Stimulated activated CD8-positive, alpha-beta memory T cell treated with anti-CD3 and anti-CD28 coated beads, Interleukin-7, amount 100 ng/mL, for 48 hours (primary cell): ENCODE measurements at places on chromosomes 7 and 10.

GRCh38 chr7:141679014-141679413, 23.0 kb downstream of the DENND11 start:
- DNase-seq = no peak

GRCh38 chr10:80443531-80443974, 10.6 kb upstream of the TSPAN14 start:
- no peak for DNase-seq

- DNase-seq = peak; percentile 30
Measured at GRCh38 chr10:68826764-68827591, at the start of gene STOX1. STOX1 (plus strand) TSS chr10:68827531; CDS start chr10:68827624, 93 bp downstream.

GRCh38 chr7:149689291-149689721, 84.1 kb downstream of the ZNF467 start:
- DNase-seq = no peak

DNA sequence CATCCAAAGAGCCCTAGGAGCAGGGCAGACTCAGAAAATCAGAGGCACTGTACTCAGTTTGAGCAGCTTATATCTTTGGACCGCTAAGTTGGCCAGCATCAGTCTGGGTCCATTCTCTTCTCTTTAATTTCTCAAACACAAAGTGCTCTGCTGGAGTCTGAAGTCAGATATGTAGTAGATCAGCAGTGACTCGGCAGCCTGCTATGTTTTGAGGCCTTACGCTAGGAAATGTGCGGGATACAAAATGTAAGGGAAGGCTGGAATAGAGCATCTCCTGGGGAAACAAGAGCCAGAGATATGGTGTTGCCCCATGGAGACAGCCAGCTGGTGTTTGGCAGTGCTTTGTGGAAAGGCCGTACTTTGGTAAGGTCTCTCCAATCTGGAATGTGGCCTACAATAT, 60.6 kb upstream of the VKORC1L1 start:
- DNase-seq = no peak

- DNase-seq = no peak
Measured at GRCh38 chr7:155190688-155191087, 107.0 kb upstream of the INSIG1 start.

- DNase-seq = no peak
Measured at GRCh38 chr10:115606741-115607140, 513.6 kb downstream of the ATRNL1 start.

DNA sequence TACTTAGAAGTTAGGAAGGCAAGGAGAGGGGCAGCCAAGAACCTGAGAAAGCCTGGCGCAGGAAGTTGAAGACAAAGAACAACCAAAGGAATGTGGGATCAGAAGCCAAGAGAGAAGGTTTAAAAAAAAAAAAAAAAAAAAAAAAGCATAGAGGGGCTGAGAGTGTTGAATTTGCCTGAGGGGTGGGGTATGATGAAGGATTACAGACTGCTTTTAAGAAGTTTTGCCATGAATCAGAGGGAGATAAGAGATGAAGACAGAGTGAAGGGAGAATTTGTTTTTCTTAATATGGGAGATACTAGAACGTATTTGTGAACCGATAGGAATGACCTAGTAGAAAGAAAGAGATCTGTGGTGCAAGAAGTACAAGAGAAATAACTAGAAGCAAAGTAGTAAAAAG, 6.7 kb downstream of the SLC26A4 start:
- no peak for DNase-seq

GRCh38 chr7:121624958-121625357, 228.8 kb upstream of the FAM3C start:
- no peak for DNase-seq

GRCh38 chr7:82156168-82156567, 287.4 kb downstream of the CACNA2D1 start:
- no peak for DNase-seq

GRCh38 chr10:124523901-124524300, 62.3 kb downstream of the LHPP start:
- DNase-seq = no peak

DNA sequence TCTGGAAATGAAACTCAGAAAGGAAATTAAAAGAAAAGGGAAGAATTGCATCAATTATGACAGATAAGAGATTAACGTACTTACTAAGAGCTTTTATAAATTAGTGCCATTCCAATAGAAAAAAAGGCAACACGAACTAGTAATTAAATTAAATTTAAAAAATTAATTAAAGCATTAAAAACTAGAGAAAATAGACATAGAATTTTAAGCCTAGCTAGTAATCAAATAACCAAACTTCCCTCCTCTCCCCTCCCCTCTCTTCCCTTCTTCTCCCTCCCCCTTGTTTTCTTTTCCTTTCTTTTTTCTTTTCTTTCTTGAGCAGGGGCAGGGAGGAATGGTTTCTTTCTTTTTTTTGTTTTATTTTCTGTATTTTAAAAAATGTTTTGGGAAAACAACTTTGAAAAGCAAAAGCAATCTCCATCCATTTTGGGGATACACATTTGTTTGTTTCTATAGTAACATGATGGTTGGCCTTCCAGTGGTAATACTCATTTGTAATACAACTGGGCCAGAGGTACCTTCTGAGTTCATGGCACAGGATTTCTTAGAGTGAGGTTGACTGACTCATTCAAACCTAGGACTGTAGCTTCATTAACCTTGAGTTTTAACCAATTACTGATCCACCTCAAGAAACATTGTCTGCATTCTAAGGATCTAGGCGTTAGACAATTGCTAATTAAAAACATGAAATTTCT, 132.6 kb downstream of the ST7 start:
- DNase-seq = no peak

DNA sequence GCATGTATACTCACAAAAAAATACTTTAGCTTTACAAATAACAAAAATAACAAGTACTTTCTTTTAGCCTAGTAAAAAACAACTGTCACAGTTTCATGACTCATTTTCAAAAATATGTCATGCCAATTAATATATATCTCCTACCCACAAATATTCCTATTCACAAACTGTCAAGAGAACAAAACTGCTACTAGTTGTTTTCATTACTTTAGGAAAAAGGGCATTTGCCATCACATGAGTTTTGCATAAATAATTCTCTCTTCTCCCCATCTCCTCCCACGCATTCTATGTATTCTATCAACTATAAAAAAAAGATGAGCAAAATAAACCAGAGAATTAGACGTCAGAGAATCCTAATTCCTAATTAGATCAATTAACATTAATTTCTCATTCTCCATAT, 87.6 kb downstream of the PIP4K2A start:
- DNase-seq = no peak

DNA sequence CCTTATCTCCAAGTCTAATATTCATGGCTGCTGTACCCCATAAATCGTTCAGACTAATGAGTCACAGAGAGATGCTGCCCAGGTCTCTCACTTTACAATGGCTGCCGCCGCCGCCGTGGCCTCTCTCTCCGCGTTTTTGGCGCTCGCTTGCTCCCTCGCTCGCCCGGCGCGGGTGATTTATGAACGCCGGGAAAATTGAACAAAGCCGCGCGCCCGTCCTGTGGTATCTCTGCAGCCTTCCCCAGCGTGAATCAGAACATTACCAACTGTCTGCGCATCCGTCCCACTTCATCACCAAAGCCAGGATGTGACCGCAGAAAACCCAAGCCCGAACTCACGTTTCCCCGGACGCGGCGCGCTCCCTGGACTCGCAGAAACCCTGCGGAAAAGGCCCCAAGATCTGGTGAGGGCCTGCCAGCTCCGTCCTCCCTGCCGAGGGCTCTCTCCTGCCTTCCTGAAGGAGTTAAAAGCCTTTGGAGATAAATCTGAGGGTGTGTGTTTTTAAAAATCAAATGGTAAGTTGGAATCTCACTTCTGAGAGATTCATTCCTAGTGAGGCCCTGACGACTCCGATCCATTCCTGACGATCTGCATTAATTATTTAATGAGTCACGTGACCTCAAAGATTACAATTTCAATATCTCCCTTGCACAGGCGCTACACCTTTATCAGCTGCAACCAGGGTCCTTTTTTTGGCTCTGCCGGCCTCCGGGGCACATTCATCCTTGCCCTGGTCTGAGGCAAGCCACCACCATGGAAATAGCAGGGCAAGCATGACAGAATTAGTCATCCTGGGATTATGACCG, 6.3 kb downstream of the HOXA4 start:
- DNase-seq = no peak

- DNase-seq = no peak
Measured at GRCh38 chr7:516606-517456, 2.8 kb downstream of the PDGFA start.

DNA sequence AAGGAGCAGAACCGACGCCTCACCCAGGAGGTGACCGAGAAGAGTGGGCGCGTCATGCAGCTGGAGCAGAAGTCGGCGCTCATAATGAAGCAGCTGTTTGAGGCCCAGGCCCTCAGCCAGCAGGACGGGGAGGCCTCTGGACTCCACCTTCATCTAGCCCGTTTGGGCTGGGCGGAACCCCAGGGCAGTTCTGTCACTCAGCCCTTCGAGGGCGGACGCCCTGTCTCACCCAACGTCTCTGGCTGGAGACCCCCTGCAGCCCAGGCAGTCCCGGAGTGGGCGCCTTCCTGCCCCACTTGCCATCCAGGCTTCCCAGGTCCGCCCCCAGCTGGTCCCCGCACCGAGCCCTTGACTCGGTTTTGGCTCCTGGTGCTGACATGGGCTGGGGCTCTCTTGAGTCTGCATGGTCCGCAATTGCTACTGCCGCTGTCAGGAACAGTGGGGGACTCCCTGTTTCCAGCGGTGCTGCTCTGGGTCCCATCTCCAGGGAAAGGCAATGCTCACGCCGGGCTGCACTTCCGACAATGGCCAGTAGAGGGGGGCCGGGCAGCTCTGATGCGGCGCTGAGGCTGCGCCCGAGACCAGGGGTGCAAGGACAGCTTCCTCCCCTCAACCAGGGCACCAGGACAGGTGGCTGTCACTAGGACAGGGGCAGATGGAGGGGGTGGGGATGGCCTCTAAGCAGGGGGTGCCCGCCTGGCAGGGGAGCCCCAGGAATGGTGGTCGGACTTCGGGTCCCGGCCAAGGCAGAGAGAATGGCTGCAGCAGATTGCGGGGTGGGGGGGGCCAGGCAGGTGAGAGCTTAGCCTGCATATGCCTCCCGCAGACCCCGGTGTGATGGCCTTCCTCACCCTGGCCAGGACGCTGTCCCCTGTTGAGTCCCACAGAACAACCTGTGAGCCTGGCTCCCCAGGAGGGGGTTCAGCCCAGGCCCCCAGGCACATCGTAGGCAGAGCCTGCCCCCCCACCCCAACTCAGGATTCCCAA, 71.2 kb upstream of the KCTD7 start:
- peak; percentile 25 for DNase-seq

GRCh38 chr7:75656740-75657139, 82.0 kb downstream of the HIP1 start:
- DNase-seq = no peak

GRCh38 chr10:30813872-30814481, 184.4 kb upstream of the LYZL2 start:
- DNase-seq = no peak

DNA sequence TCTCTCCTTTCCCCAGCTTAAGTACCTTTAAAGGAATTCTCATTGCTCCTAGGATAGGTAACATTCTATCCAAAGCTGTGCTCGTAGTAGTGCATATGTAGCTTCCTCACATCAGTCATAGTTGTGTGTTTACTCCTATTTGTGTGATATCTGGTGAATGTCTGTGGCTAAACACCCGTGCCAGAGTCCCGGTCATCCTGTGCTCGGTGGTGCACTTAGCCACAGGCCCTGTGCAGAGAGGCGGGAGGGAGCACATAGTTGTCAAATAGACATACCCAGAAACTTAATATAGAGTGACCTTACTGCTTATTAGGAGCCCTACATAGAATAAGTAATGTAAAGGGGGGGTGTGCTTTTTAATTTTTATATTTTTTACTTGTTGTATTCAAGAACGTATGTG, 76.6 kb downstream of the RBM33 start:
- no peak for DNase-seq

DNA sequence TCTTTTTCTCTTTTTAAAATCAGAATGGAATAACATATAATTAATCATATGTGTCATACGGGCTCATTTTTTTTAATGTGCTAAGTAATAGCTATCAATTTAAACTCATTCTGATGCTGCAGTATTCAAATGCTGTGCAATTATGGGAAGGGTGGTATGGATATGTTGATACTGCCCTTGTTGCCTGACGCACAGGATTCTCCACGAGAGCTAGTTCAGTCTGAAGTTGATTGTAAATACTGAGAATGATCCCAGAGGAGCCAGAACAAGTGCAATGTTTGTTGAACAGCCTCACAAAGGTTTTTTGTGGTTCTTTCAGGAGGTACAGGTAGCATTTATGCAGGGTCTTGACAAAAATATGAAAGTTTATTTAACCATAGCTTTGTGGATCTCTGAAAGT, 13.4 kb downstream of the NPY start:
- DNase-seq = no peak

- DNase-seq = no peak
Measured at GRCh38 chr10:132940791-132941465, 1.4 kb downstream of the CFAP46 start.

- DNase-seq = no peak
Measured at GRCh38 chr10:110859973-110860376, 11.8 kb upstream of the PDCD4 start.

- no peak for DNase-seq
Measured at GRCh38 chr7:6299774-6300173, 27.4 kb upstream of the CYTH3 start.

DNA sequence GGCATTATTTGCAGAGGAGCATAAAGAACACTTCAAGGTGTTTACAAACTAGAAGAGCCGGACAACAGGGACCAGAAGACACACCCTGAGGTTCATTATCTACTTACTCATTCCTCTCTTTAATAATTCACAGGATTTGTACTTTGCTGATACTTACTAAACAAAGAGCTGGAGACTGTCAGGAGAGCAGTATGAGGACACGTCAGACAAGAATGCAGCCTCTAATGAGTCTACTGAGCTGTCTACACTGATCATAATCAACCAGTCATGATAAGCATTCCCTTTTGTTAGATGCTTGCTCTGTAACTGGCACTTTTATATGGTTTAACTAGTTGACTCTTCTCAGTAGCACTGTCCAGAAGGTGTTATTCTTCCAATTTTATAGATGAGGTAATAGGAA, 243.3 kb upstream of the CDC14C start:
- no peak for DNase-seq
